ENCODE measurements at places on chromosomes 1 and 21. TPM values are rescaled to one million over a fixed set of nuclear protein-coding genes. Genes with fewer than 3 reads are reported as not detected.

- no peaks in the 10 kb centered on the region for H3K4me1 ChIP-seq
- peaks cover 3% of the 10 kb centered on the region for H3K27me3 ChIP-seq
Measured at GRCh38 chr1:6967431-6968111, 182.3 kb downstream of the CAMTA1 start.

CA6 gene
- not detected for total RNA-seq

MEX3A gene
- 1.3 TPM for total RNA-seq

S100A6 gene
- total RNA-seq, result 336 TPM

- no peak overlapping the region for H3K27ac ChIP-seq
- no peaks in the 10 kb centered on the region for H3K27me3 ChIP-seq
- no peaks in the 10 kb centered on the region for H3K36me3 ChIP-seq
- DNase-seq, result no peak
- H3K4me3 ChIP-seq, result no peak overlapping the region
Measured at GRCh38 chr1:117569856-117570255, 36.0 kb upstream of the TENT5C start.
